ENCODE measurements at places on chromosomes 2 and 18. TPM values are rescaled to one million over a fixed set of nuclear protein-coding genes. Genes with fewer than 3 reads are reported as not detected.

DNA sequence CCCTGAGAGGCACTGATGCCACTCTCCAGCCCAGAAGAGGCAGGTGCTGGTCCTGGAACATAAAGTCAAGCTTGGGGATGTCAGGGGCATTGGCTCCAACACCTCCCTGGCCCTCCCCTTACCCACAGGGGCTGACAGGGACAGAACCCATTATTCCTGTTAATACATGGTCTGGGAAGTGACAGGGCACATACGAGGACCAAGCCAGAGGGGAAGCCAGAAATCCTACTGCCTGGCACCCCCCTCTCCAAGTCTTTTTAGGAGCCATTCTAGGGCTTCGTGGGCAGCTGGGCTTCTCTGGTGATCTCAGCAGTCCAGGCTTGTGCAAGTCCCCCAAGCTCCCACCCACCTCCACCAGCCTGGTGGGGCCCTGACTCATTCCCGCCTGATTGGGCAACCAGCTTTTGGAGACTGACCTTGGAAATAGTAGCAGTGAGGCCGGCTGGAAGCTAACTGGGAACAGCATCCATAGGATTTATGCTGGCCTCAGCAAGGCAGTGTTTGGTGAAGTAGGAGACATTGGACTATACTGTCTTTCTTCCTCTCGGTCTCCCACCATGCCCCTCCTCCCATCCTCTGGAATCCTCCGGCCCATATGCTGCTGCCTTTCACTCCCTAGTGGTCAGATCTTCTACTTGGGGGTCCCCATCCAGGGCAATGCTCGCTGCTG is 86.4 kb upstream of the HK2 start:
- DNase-seq = no peak

- no peak for DNase-seq
Measured at GRCh38 chr18:76462326-76462694, 32.7 kb downstream of the ZNF516 start.

- DNase-seq = no peak
Measured at GRCh38 chr18:51425475-51425874, 228.0 kb upstream of the MEX3C start.

The VPS4B gene
- total RNA-seq = 16.7 TPM

The ANKRD30B gene
- total RNA-seq = not detected

All from left ventricle myocardium inferior (tissue), 1 donor.